ENCODE measurements at places on chromosomes 7 and 10. TPM values are rescaled to one million over a fixed set of nuclear protein-coding genes. Genes with fewer than 3 reads are reported as not detected.

The ITGB8 gene
- total RNA-seq: 7.1 TPM

The SFTPA2 gene
- not detected for total RNA-seq

The GIMAP4 gene
- 135 TPM for total RNA-seq

The LLCFC1 gene
- not detected for total RNA-seq

The SFRP4 gene
- total RNA-seq: 0.09 TPM
